Stimulated activated CD4-positive, alpha-beta T cell treated with anti-CD3 and anti-CD28 coated beads, Interleukin-4, amount 100 ng/mL, for 1 hour (primary cell): ENCODE measurements at places on chromosomes 1 and 21.

DNA sequence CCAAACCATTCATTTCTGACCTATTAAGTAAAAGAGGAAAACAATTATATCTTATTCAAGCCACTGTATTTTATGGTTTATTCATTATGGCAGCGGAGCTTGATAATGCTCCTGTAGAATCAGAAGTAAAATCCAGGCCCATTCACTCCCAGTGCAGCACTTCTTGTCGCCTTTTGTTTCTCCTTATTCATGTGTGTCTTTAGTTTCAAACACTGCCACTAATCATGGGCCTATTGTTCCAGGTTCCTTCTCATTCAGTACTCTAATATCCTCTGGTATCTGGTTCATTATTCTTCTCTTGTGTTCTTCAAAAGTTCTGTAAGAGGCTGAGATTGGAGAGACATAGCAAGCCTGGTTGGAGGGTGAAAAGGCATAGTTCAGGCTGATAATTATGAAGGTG, 218.3 kb downstream of the LRRIQ3 start:
- DNase-seq, result no peak

DNA sequence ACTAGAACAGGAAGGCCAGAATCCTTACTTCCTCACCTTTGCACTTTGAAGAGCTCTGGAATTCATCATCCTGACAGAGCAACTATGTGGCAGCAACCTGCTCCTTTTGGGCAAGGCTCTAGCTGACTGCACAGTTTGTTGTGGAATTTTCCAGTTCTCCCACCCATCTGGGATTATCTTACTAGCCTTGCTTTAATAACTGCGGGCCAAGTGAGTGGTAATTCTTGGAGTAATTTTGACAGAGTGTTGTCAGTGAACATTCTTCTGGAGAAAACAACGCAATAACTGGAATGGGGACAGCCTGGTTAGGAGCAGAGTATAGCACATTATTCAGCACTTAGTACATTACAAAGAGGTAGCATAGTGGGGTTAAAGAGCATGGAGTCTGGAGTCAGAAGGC, 75.3 kb downstream of the NTMT2 start:
- no peak for DNase-seq

- DNase-seq, result no peak
Measured at GRCh38 chr1:103002005-103002404, 106.3 kb downstream of the COL11A1 start.

GRCh38 chr1:96861836-96862235, 140.3 kb downstream of the PTBP2 start:
- DNase-seq, result no peak

DNA sequence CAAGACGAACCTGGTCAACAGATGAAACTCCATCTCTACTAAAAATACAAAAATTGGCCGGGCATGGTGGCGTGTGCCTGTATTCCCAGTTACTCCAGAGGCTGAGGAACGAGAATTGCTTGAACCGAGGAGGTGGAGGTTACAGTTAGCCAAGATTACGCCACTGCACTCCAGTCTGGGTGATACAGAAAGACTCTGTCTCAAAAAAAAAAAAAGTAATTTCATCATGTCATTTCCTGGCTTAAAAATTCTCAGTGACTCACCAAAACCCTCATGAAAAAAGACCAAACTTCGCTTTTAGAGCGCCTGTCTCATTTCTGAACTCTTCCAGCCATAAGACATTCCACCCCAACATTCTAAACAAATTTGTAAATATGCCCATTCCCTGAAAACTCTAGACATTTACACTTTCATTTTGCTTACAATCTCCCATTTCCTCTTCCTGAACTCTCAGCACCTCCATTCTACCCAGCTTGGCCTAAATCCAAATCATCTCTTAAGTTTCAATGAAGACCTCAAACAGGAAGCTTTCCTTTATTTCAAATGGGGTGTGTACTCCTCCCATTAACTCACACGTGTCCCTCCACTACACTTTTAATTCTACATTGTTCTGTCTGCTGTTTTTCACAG, 50.5 kb upstream of the PRRC2C start:
- DNase-seq, result no peak

DNA sequence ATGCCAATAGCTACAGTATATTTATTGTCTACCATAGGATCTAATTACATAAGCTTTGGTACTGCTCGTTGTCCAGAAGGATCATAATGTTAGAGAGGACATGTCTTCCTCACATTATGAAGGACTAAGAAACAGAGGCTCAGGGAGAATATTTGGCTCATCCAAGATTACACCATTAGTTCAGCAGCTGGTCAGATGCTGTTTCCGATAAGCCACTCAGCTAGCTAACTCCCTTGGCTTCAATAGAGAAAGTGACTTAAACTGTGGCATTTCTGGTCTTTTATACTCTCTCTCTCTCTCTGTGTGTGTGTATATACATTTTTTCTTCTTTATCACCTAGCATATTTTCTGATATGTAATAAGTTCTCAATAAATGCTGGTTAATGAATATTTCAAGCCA, 70.4 kb downstream of the DDR2 start:
- DNase-seq, result no peak

- peak; percentile 50 for DNase-seq
Measured at GRCh38 chr1:154407198-154408091, 2.3 kb downstream of the IL6R start.

DNA sequence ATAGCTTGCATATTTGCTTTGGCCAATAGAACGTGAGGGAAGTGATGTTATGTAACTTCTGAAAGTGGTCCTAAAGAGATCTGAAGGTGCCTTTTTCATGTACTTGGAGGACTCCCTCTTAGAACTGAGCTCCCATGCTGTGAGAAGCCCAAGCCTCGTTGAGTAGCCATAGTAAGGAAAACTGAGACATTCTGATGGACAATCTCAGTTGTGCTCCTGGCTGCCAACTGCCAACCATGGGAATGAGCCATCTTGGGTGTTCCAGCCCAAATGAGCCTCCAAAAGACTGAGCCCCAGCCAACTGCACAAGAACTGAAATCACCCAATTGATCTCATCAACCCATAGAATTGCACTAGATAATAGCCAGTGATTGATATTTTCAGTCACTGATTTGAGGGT, 106.7 kb downstream of the MRPL39 start:
- no peak for DNase-seq

- DNase-seq, result no peak
Measured at GRCh38 chr1:108085628-108086027, 114.5 kb downstream of the SLC25A24 start.

DNA sequence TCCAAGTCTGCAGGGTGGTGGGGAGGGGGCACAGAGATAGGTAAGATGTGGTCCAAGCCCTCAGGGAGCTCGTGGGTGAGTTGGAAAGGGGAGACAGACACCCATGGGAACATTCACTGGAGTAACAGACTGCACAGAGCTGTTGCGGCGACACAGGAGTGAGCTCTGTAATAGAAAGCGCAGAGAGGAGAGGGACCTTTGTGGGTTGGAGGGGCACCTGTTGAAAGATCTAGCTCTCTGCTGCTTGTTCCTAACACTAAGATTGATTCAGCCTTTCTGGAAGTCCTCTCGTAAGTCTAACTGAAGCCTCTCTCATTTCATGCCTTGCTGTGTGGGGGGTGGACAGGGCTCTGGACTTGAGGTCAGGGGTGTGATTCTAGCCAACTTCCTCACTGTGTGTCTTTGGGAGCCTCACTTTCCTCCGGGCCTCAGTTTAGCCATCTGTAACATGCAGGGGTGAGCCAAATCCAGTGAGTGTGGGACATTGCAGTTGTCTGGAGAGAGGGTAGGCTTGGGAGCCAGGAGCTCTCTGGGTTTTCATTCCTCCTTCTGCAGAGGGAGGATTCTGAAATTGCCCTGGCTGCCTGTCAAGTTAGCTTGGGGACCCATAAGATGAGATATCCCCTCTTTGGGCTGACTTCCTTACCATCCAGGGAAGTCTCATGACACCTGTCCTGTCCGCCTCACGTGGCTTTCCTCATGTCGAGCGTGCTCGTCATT, 2.0 kb upstream of the ACOT11 start:
- no peak for DNase-seq

DNA sequence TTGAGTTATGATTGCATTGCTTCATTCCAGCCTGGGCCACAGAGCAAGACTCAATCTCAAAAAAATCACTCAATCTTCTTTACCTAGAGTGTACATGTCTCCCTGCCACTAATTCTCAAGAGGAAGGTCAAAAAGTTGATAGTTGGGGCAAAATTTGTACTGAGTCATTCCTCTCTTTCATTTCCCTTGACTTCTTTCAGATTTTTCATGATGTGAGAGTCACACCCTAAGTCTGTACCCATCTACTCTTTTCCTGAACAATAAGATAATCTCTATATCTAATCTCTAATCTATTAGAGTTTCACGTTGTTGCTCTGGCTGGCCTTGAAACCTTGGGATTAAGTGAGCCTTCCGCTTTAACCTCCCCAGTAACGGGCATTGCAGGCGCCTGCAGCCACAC, 1.1 kb upstream of the BRDT start:
- no peak for DNase-seq

- DNase-seq, result no peak
Measured at GRCh38 chr1:204630132-204630905, 55.2 kb downstream of the LRRN2 start.

- no peak for DNase-seq
Measured at GRCh38 chr21:44086636-44087425, 20.4 kb upstream of the PWP2 start.

DNA sequence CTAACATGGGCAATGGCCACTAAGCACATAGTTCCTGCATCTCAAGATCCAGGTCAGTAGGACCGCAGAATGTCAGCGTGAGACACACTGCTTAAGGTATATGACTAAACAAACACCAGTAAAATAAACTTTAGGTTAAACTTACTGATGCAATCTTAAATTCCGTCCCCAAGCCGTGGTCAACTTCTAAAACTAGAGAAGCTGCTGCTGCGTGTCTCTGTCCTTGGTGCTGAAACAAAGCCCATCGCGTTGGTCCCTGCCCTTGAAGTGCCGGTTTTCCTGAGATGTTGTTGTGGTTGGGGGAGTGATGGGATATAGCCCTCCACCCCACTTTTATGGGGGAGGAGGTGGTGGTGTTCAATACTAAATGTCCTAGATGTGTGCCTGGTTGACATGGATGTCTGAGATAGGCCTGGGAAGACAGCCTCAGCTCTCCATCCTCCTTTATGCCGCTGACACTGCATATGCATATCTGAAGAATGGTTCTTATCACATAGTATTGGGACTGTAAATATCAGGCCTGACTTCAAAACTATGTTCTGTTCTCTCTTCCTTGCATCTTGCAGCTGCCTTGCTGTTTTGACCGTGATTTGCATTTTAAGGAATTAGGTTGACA, 72.0 kb upstream of the KCNA3 start:
- DNase-seq, result peak; percentile 47

- no peak for DNase-seq
Measured at GRCh38 chr1:109249654-109250401, 489 bp downstream of the CELSR2 start.
